ENCODE measurements at places on chromosomes 7 and 10.

DNA sequence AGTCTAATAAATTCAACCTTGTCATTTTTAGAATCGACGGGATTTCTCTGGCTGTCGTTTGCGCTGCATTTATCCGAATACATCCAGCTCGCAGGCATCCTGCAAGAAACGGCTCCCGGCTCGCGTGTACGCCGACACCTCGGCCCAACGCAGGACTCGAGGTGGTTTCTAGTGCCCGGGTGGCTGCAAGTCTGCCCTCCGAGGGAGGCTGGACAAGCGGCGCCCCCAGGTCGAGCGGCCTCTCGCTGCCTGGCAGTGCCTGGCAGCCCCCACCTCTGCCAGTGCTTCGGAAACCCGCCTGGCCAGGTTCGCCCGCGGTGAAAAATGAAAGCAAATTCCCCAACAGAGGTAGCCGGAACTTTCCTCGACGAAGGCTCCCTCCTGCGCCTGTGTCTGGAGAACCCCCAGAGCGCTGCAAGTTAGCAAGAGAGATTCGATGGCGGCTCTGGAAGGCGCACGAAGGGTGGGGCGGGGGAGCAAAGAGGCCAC, 5.7 kb upstream of the ZNF503 start:
- no peak for DNase-seq

GRCh38 chr7:22371878-22372277, 14.9 kb upstream of the RAPGEF5 start:
- DNase-seq = no peak

DNA sequence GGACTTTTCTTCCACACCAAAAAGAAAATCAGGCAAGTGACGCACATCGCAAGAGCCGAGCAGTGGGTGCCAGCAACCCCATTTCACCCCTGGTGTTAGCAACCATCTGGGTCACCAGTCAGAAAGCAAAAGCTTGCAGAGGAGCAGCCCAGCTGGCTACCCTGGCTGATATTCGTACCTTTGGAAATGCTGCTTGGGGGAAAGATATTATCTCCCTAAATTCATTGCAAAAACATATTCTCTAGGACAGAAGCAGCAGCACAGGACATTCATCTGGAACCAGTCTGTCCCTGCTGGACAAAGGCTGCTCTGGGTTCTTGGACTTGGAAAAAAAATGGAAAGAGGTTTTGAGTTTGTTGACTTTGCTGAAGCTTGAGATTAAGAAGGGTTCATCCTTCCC, 45.8 kb downstream of the ERLIN1 start:
- DNase-seq = no peak

GRCh38 chr10:87675396-87676376, 16.0 kb downstream of the PAPSS2 start:
- DNase-seq = no peak
